ENCODE measurements at places on chromosomes 1 and 21. TPM values are rescaled to one million over a fixed set of nuclear protein-coding genes. Genes with fewer than 3 reads are reported as not detected.

The MMEL1 gene
- total RNA-seq: 0.37 TPM

DNA sequence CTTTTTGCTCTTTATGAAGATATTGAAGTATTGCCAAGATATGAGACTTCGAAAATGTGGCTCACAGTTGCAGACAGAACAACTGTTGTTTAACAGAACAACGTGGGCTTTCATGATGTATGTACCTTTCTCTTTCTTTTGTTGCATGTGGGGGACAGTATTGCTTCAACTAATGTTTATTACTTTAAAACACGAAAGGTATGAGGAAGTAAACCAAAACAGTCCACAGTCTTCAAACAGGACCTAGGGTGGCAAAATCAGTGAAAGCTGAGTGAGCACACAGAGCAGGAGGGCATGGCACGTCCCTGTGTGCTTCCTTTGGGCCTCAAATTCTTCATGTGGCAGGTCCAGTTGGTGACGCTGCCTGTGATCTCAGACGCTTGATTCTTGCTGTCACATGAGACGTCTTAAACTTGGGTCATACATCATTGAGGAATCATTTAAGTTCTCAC is 7.8 kb upstream of the CHAF1B start:
- DNase-seq: no peak

DNA sequence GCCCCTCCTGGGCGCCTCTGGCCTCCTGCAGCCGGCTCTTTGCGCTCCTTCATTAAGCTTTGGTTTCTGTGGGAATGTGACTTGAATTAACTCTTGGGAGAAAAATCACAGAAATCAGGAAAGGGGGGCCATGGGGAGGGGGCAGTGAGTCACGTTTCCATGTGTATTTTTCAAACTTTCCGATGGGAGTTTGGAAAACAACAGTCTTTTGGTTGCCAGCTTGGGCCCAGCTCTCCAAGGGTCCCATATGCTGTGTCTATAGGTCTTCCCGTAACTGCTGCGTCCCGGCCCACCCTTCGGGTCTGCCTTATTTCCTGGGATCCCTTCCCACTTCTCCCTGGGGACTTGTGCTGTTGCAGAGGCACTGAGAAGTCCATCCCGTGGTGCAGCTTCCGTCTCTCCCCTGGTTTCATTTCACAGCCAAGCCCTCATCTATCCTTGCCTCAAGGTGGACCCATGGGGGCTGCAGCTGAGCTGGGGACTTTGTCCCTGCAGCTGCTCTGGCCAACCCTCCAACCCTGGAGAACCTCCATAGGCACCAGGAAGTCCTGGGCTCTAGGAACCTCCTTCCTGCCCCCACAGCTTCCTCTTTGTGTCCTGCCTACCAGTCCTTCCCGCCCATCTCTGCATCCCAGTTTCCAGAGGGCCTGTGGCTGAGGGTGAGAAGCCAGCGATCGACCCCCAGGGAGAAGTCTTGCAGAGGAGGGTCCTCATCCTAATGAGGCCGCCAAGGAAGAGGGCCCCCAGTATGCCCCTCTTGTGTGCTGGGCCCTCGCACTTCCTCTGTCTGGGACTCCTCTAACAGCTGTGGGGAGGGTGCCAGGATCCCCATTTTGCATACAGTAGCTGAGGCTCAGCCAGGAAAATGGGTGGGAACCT is 11.6 kb upstream of the LMNA start:
- no peak for DNase-seq

DNA sequence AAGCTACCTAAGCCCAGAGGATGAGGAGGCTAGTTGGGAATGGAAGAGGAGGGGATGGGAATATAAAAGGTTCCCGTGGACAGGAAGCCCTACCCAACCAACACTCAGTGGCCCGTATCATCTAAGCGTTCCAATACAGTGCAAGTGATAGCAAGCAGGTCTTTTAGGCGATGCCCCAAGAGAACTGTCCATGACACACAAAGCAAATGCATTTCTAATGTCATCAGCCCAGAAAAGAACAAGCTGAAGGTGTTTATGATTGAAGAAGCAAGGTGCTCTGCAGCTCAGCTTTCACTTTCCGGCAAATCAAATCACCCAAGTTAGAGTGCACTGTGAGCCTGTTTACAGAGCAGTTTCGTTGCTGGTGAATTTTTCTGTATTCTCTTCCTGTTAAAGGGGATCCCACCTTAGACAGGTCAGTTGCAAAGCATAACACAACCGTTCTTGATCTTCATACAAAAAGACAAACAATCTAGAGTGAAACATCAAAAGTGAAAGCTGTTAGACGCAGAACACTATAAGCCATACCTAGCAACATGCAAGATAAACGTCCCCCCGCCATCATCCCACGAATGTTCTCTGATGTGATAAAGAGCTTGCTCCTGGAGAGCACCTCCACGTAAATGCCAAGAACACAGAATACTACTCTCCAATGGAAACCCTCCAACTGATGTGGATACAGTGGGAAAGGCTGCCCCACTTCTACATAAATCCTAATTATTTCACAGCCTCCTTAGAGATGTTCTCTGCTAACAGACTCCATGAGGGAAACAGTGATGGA is 54.0 kb downstream of the PGBD5 start:
- no peak for DNase-seq

The AIM2 gene
- not detected for total RNA-seq
